ENCODE measurements at places on chromosomes 3 and 15.
A peak's percentile ranks its signal among the peaks of the same experiment; 100 is the strongest.

DNA sequence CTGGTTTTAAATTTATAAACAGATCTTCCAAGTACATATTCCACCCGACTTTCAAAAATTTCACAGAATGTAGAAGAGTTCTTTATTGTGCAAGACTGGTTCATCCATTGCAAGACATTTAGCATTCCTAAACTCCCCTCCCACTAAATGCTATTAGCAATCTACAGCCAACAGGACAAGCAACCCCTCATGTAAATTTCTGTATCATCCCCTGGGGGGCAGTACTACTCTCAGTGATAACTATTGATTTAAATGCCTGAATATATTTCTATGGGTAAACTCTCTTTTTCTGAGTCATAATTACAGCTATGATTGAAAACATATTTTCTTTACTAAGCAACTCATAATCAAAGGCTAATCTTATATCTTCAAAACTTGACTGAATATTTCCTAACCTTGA, 10.7 kb upstream of the SLC15A2 start:
- no peak for DNase-seq

DNA sequence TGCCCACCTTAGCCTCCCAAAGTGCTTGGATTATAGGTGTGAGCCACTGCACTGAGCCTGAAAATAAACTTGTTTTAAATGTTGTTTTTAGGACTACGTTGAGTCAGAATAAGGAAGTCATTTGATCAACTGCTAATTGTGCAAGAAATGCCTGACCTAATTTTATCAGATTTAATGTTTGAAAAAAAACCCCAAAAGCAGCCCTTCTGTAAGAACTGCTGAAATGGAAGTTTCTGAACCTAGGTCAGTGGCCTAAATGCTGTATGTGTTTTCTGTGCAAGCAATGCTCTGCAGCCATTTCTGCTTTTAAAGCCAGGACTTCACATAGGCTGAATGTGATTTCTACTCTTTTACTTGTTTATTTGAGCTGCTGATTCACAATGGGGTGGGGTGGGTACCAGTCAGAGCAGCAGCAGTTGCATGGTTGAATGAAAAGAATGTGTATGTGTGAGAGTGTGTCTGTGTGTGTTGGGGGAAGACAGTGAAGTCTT, 6.6 kb downstream of the GPX1 start:
- DNase-seq, result no peak

- DNase-seq, result no peak
Measured at GRCh38 chr15:66722757-66723540, 20.9 kb downstream of the SMAD6 start.

DNA sequence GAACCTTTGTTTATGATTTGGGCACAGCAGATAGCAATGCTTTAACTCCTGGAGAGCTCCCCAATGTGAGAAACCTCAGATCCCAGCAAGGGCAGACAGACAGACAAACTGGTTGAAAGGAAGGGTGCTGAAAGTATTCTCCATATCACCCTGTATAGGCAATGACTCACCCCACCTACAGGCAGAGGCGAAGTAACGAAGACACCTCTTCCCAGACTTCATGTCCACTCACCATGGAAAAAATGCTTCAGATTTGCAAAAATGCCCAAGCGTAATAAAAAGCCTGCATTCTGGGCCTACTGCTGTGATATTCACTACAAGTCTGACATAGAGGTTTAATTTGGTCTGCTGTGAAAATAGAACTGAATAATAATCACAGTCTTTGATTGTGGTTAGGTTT, 50.5 kb downstream of the THBS1 start:
- peak; percentile 15 for DNase-seq

- no peak for DNase-seq
Measured at GRCh38 chr15:80985981-80986380, 3.6 kb downstream of the MESD start.

DNA sequence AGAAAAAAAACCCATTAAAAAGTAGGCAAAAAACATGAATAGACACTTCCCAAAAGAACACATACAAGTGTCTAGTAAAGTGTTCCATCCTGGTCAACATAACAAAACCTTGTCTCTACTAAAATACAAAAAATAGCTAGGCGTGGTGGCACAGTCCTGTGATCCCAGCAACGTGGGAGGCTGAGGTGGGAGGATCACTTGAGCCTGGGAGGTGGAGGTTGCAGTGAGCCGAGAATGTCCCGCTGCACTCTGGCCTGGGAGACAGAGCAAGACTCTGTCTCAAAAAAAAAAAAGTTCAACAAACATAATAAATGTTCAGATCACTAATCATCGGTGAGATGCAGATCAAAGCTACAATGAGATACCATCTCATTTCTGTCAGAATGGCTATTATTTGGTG, 43.5 kb upstream of the OSBPL11 start:
- no peak for DNase-seq

- DNase-seq, result no peak
Measured at GRCh38 chr3:194283221-194284006, 67.7 kb downstream of the CPN2 start.

DNA sequence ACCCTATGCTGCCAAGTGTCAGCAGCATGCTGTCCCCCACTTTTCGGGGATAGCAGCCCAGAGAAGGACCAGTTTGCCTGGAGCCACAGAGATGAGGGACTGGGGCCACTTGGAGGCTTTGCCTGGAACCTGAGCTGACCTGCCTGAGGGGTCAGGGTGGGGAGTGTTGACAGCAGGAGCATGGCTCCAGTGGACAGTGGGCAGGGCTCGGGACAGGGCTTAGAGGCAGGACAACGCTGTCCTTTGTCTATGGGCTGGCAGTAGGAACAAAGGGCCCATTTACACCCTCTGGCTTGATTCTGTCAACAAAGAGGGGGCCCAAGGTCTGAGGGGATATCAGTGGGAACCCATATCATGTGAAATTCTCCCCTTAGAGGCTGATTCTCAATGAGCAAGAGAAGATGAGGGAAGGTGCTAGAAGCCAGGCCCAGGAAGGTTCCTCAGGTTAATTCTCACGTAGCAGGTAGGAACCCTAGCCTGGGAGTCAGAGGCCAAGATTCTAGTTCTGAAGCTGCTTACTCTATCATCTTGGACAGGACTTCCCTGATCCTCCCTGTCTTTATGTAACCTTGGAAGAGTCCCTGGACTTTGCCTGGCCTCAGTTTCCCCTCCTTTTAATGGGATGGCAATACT, 29.7 kb upstream of the HHATL start:
- no peak for DNase-seq

- DNase-seq, result no peak
Measured at GRCh38 chr15:73317651-73318462, 50.9 kb downstream of the HCN4 start.

DNA sequence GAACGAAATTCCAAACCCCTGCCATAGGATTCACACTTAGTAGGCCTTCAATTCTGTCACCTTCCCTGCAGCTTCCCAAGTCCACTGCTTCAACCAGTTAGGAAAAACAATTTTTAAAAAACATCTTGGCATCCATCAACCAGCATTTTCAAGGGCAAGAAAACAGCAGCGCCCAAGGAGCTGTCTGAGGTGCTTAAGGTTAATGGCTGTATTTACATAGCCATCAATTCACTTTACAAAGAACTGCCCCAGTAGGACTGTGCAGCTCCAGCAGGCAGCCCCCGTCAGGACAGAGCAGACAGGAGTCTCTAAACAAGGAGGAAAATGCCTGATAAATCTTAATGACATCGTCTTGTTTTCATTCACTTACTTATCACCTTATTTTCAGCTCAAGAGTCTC, 13.3 kb downstream of the TAFA4 start:
- no peak for DNase-seq

GRCh38 chr15:29925227-29926082, 103.2 kb upstream of the TJP1 start:
- DNase-seq, result peak; percentile 23

GRCh38 chr15:28273873-28274610, 47.9 kb downstream of the HERC2 start:
- DNase-seq, result no peak

GRCh38 chr3:128492671-128493569, at the start of gene GATA2:
GATA2 (minus strand) TSS chr3:128493201; CDS start chr3:128487031, 6,170 bp downstream.
- DNase-seq, result no peak

- DNase-seq, result no peak
Measured at GRCh38 chr3:186217820-186218164, 108.9 kb upstream of the ETV5 start.

GRCh38 chr15:76162036-76162398, 102.2 kb downstream of the TMEM266 start:
- no peak for DNase-seq

DNA sequence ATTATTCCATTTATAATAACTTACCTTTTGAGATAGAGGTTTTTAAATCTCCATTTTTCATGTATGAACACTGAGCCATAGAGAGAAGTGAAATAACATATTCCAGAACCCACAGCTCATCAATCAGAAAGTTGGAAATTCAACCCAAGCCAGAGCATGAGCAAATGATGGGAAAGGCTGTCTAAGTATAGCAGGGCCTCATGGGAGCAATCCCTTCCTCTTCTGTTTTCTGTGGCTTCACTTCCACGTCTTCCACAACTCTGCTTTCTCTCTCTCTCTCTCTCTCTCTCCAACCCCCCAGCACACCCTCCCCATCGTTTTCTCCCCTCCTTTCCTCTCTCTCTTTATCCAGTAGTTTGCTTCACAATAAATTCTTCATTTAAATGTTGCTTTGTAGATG, 14.8 kb upstream of the IL1RAP start:
- no peak for DNase-seq

DNA sequence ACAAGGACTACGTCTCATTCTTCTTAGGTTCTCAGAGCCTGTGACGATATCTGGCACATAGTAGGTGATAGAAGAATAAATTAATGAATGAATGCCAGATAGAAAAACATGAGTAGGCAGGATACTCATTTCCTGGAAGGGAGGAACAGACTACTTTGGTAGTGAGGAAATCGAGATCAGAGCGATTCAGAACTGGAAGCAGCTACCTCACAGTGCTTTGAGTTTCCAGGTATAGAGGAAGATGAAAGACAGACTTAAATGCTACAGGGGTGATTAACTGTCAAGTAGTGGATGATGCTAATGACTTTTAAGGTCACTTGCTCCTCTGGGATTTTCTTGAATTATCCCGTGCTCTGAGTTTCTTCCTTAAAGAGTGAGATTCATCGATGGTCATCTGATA, 951.5 kb upstream of the CFAP20DC start:
- no peak for DNase-seq

DNA sequence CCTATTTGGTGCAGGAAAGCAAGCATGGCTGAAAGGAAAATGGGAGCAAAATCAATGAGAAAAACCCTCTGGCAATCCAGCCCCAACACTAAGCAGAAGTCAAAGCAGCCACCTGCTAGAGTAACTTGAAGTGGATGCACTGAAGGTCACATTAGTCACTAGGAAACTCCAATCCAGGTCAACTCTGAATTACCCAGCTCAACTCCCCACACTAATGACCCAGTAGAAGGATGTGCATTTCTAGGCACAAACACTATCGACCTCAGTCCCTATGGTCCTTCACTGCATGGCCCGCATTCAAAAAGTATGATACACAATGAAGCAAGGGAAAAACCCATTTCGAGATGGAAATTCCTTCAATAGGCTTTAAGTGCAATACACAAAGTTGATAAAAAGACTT, 80.6 kb downstream of the RAD18 start:
- no peak for DNase-seq

- DNase-seq, result no peak
Measured at GRCh38 chr3:126850370-126851085, 132.4 kb upstream of the PLXNA1 start.

- DNase-seq, result no peak
Measured at GRCh38 chr3:52313188-52313773, 2.8 kb upstream of the DNAH1 start.

All from activated T-cell treated with anti-CD3 and anti-CD28 coated beads for 24 hours (primary cell).